ENCODE measurements at places on chromosomes 7 and 10. TPM values are rescaled to one million over a fixed set of nuclear protein-coding genes. Genes with fewer than 3 reads are reported as not detected.

The A1CF gene
- not detected for total RNA-seq

The LIPJ gene
- total RNA-seq: not detected

The STRIP2 gene
- 3.4 TPM for total RNA-seq

The GIMAP8 gene
- 0.39 TPM for total RNA-seq

The TSPAN12 gene
- 27.5 TPM for total RNA-seq

The TMEM196 gene
- total RNA-seq: not detected

All from epithelial cell of alveolus of lung (primary cell).